NCI-H510A treated with DMSO at 0.1 percent for 48 hours (cell line): ENCODE measurements at places on chromosomes 12 and 14.

DNA sequence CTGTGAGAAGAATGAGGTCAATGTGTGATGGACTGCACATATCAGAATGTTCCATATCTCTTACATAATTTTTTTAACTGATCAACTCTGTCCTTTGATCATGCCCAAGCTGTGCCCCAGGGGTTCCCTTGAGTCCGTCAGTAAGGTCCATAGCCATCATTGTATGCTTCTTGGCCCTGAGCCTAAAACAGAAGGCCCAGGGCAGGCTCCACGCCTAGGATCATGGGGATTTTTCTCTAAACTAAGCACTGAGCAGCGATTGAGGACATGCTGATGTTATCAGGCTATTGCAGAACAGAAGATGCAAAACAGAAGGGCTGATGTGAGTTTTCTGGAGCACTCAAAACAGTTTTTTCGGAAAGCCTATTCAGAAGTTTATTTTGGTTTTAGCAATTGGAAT is 20.9 kb downstream of the RNASE9 start:
- DNase-seq = no peak

DNA sequence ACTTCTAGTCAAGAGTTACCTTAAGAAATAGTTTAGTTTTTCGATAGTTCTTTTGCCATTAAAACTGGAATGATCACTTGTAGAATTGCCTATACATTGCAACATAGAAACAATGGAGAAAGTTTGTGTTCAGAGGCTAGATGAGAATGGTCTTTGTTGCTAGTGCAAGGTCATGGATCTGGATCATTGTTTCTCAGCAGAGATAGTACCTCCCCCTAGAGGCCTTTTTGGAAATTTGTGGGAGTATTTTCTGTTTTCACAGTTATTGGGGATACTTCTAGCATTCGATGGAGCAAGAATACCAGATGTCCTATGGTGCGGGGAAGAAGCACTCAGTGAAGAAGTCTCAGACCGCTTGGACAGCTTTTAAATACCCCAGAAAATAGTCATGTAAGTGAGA is 138.8 kb upstream of the HMGA2 start:
- DNase-seq = no peak

DNA sequence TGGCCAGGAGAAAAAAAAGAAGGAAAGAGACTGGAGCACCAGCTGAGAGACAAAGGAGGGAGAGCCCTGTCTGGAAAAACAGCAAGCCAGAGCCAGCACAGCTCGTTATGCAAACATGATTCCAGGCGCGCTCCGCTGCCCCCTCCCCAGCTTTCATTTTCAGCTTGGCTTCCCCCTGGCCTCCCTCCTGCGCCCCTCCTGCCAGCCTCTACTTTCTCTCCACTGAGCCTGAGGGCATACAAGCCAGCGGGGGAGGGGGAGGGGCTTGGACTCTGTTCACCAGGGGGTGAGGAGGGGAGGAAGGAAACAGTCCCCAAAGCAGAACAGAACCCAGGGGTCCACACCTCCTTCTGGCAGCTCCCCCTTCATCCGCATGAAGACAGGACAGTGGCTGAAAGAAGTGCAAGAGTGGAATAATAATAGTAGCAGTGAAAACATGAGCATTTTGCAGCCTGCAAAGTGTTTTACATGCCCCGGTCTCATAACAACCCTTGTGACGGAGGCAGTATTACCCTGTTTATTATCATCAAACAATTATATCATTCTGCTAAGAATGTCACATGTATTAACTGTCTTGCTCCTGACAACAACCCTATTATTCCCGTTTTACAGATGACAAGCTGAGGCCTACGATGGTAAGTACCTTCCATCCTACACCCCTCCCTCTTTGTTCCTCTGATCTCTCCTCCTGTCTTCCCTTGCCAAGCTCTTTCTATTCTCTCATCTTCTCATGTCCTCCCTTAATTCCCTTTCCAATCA is 24.2 kb downstream of the SMUG1 start:
- DNase-seq = no peak

- DNase-seq = no peak
Observed at GRCh38 chr12:3247629-3248161, 170.5 kb downstream of the TSPAN9 start.

- DNase-seq = peak; percentile 51
Observed at GRCh38 chr12:102955926-102956737, 1.3 kb upstream of the ASCL1 start.

DNA sequence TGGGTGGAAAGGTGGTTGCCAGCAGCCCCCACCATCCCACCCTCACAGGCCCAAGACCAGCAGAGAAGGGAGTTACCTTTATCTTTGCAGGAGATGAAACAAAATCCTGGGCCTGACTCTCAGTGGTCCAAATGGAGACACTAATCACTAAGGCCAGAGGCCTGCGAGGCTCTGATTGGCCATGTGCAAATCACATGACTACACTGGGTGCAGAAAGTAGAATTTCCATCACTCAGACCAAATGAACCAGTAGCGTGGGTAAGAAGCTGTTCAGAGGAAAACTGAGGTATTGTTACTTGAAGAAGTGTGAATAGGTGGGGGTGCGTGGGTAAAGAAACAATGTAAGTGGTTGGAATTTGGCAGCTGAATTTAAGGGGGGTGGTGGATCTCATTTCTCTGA is 20.2 kb upstream of the PPP1CC start:
- no peak for DNase-seq

DNA sequence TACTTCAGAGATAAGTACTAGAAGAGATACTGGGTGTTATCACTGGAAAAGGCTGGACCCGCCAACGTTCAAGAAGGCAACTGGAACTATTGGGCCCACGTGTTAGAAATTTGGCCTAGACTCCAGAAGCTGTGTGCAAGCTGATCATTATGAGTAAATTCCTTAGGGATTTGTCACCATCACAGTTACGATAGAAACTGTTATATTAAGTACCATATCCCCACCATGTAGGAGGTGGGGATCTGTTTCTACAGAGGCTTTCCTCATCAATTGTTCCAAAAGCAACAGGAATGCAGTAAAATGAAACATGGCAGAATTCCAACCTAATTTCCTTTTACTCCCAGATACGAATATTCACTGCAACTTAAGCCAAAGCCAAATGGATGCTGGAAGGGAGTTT is 170.7 kb downstream of the NOVA1 start:
- DNase-seq = no peak

DNA sequence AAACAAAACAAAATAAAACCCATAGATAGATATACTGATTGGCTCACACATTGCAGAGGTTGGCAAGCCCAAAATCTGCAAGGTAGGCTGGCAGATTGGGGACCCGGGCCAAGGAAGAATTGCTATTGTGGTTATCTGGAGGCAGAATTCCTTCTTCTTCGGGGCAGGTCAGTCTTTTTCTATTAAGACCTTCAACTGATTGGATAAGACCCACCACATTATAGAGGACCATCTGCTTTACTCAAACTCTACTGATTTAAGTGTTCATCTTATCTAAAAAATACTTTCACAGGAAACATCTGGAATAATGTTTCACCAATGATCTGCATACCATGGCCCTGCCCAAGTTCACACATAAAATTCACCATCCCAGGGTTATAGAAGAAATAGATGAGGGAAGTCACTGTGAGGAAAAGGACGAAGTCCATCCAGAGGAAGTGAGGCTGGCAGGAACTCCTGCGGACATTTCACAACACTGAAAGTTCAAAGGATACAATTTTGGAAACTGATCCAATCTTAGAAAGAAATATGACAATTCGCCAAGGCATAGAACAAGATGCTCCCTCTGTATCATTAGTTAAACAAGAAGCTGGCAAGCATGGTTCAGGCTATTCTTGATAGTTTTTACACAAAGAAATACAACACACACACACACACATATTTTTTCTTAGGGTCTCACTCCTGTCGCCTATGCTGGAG is 127.6 kb upstream of the MED13L start:
- no peak for DNase-seq
